ENCODE measurements at places on chromosomes 7 and 10.

- DNase-seq, result no peak
These were observed 35.5 kb downstream of the GPRIN2 start for GRCh38 chr10:46520941-46521340.

- DNase-seq, result no peak
These were observed 14.0 kb upstream of the IL6 start for GRCh38 chr7:22712999-22713398.

DNA sequence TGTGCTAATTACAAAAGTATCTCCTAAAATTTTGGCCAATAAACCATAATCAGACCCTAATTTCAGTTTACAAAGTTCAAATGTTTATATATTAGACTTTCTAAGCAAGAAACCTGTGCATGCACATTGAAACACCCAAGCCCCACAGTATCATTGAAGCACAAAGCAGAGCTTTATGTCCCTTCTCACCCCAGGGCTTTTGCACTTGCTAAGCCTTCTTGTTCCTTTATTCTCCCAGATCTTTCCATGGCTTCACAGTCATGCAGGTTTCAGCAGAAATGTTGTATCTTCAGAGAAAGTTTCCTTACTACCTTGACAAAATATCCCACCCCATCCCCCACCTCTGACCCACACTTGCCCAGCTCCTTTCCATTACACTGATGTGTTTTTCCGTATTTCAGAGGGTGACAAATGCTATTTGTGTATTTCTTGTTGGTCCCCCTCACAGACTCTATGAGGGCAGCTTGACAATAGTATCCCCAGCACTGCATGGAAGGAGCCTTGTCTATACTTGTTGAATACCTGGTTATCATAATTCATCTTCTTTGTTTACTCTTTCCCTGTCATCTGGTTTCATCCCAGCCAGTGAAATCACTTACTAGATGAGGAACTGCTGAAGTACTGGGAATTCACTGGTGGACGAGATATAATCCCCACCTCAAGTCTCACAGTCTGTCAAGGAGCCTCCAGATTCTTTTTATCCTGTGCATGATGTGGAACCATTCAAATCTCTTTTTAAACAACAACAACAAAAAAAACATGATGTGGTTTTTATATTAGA lies 24.0 kb upstream of the PCGF5 start:
- DNase-seq, result no peak

GRCh38 chr7:24406053-24406788 lies 122.2 kb downstream of the NPY start:
- no peak for DNase-seq

DNA sequence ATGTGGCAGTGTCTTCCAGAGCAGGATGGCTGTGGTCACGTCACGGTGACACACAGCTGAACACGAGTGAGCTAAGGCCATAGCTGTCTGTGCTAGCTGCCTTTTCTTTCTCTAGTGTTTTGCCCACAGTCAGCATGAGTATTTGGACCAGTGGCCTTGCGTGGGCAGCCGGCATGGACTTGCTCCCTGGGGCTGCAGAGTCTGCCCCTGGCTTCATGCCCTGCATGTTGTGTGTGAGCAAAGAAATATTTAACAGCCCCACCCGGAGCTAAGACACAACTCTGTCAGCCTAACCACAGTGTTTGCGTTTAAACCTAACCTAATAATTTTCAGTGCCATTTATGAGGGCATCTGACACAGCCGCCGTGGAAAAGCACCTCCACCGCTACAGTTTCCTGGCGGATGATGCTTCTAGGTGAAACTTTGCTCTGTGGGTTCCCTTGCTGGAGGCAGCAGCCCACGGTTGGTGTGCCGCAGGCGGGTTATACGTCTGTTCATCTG lies 14.6 kb downstream of the CHST12 start:
- no peak for DNase-seq

DNA sequence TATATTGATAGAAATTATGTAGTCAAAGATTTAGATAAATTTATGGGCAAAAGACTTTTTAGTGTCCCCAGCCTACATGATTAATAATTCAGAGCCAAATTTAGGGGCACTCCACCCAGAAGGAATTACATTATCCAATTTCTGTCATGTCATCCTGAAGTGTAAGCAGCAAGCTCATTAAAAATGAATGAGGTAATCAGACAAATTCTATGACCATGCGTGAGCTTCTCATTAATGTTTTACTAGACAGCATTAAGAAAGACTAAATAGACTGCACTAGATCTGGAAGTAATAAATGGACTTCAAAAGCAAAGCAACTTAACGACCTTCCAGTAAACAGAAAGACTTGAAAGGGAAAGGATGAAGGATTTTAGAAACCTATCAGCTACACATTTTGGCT lies 22.7 kb upstream of the TRUB1 start:
- DNase-seq, result no peak

DNA sequence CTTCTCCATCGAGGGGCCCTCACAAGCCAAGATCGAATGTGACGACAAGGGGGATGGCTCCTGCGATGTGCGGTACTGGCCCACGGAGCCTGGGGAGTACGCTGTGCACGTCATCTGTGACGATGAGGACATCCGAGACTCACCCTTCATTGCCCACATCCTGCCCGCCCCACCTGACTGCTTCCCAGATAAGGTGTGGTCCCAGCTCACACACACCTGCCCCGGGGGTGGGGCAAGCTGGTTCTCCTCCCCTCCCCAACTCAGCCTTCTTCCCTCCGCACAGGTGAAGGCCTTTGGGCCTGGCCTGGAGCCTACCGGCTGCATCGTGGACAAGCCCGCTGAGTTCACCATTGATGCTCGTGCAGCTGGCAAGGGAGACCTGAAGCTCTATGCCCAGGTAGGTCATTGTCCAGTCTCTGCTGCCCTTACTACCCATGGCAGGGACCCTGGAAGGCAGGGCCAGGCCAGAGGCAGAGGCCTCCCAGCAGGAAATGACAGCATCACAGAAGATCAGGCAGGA lies 11.0 kb downstream of the FLNC start:
- no peak for DNase-seq

Measured in MV-4-11 (cell line).